C1 segment of cervical spinal cord (tissue), 14 donors: ENCODE measurements at places on chromosomes 7 and 10.

DNA sequence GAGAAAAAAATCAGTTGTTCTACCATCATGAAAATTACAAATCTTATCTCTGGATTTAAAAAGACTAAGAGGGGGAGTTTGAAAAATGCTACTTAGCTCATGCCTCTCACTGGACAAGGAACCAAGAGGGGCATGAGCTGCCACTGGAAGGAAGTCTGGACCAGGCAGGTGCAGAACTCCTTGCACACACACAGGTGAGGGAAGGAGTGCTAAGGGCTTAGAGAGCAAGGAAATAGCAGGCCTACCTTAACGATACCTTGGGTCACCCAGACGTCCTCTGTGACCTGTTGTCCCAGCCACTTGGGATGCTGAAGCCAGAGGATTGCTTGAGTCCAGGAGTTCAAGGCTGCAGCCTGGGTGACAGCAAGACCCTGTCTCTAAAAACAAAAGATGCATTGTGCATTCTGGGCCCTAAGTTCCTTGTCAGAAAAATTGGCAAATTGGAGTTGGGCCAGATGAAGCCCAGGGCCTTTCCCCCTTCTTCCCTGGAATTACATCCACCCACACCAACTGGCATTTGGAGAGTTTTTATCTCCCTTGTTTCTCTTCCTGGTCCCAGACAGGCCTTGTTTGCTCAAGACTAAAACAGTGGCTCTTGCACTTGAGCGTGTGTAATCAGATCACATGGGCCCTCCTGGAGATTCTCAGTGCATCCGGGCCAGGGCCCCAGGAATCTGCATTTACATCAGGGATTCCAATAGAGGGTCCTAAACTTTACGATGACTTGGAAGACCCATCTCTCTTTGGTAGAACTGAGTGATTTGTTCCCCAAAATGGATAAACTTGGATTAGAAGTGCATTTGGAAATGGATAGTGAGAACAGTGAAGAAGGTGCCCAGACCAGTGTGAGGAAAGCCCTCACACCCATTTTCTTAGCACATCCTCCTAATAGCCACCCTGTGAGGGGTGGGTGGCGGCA, 3.0 kb downstream of the DDIT4 start:
- peak; percentile 35 for DNase-seq

GRCh38 chr7:138705167-138705566, 4.0 kb upstream of the SVOPL start:
- no peak for DNase-seq

- no peak for DNase-seq
Observed at GRCh38 chr10:128103229-128103714, 23.0 kb downstream of the MKI67 start.

GRCh38 chr7:137981175-137981574, 20.7 kb downstream of the CREB3L2 start:
- no peak for DNase-seq

DNA sequence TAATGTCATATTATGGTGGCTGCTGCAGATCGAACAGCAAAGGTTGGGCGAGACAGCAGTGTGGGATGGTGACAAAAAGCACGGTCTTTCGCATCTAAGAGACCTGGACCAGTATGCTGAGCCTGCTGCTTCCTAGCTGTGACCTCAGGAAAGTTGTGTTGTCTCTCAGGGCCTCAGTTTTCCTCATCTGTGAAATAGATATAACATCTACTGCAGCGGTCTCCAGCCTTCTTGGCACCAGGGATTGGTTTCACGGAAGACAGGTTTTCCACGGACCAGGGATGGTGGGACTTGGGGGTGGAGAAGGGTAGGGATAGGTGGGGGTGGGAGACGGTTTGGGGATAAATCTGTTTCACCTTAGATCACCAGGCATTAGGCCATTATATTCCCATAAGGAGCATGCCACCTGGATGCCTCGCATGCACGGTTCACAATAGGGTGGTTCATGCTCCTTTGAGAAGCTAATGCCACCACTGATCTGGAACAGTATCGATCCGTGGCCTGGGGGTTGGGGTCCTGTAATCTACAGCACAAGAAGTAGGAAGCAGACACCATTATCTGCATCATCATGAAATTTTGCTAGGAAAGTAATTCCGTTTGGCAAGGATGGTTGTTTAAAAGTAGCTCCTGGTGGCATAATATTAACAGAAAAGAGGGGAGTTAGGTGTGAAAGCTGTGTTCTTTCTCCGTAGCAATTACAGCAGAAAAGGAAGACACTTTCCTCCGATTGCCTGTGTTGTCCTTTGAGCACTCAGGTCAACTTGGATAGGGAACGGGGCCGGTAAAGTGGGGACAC, 10.8 kb downstream of the KLF6 start:
- no peak for DNase-seq

DNA sequence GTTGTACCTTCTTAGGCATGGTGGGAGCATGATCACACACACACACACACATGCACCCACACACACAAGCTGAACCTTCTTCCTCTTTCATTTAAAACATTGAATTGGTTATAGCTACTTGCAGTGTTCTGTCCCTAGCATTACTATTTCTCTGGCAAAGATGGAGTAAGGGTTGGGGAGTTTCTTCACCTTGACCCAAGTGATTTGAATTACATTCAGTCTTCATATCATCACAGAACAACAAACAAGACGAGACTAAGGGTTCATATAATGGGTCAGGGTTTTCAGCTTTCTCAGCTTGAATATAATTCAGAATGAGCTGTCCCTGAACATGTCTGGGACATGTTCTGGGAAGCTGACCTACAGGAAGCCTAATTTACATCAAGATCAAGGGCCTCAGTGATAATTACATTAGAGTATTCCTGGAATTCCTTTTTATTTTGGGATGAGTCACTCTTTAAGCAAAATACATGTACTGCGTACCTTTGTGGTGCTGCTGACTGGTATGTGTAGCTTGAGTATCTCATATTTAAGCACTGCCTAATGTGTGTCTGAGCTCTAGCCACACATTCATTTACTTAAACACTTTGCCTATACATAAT, 213.5 kb upstream of the TMEM229A start:
- DNase-seq, result no peak

- DNase-seq, result no peak
Observed at GRCh38 chr7:120813546-120814252, 44.2 kb downstream of the TSPAN12 start.

DNA sequence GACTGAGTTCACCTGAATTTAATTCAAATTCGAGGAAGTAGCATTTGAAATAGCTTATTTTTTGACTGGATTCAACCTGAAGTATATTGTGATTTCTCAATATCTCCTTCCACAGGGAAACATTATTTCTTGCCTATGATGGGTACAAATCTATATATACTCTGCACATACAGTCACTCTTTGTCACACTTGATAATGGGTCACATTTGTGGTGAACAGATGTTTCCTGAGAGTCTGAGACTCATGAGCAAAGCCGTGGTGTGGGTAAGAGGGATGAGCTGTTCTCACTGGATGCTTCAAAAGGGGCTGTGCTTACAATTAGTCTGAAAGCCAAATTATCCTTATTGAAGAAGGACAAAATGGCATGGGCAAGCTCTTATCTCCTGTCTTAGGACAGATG, 18.0 kb upstream of the TBXAS1 start:
- DNase-seq, result no peak

DNA sequence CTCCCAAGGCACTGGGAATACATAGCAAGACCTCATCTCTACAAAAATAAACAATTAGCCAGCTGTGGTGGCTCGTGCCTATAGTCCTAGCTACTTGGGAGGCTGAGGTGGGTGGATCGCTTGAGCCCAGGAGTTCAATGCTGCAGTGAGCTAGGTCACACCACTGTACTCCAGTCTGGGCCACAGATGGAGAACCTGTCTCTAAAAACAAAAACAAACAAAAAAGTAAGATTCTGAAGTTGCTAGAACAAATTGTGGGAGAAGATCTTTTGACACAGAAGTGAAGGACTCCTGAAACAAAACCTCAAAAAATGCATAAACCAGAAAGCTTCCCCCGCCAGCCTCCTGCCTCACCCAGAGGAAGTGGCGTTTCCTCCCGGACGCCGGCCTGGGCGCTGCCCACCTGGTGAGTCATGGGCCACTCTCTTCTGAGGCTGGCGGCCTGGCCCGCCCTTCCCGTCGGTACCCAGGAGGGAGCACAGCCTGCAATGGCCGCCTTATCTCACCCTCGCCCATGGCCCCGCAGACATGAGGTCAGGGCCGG, 25.4 kb upstream of the ELN start:
- DNase-seq, result no peak

- no peak for DNase-seq
Observed at GRCh38 chr10:3813986-3814837, 29.2 kb upstream of the KLF6 start.

DNA sequence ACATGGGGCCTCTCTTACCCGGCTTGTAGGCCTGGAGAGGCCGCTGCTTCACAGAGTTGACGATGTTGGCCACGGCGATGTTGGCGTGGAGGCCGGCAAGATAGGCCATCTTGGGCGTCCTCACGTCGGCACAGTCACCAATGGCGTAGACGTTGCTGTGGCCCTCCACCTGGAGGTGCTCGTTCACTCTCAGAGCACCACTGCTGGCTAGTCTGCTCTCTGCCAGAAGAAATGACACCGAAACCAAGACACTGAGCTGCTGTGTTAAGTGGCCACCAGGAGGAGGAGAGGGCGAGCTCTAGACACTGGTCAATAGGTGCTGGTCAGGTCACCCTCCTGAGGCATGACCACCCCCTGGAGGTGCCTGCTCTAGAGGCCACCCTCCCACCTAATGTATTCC, 17.7 kb downstream of the AIFM2 start:
- DNase-seq, result no peak
